ENCODE measurements at places on chromosomes 6 and 20. TPM values are rescaled to one million over a fixed set of nuclear protein-coding genes. Genes with fewer than 3 reads are reported as not detected.
A peak's percentile ranks its signal among the peaks of the same experiment; 100 is the strongest.

HACE1 gene
- total RNA-seq: 20.9 TPM

THEMIS gene
- not detected for total RNA-seq

ZNF341 gene
- 0.52 TPM for total RNA-seq

TMEM244 gene
- not detected for total RNA-seq

POM121L2 gene
- not detected for total RNA-seq

OVOL2 gene
- 2.1 TPM for total RNA-seq

CPNE5 gene
- total RNA-seq: 0.17 TPM

APCDD1L gene
- 5.7 TPM for total RNA-seq

TRIM15 gene
- not detected for total RNA-seq

DNA sequence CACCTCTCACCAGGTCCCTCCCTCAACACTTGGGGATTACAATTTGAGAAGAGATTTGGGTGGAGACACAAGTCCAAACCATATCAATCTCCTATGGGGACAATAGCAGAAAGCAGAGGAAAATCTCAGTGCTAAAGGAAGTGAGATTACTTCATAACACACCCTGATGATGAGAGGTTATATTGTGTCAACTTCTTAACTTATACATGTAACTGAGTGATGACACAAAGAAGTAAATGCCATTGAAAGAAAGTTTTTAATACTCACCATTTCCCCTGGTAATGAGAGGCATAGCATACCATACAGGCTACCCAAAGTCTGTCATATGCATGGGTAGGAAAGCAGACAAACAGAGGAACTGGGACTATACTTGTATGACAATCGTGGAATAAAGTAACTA lies 137.2 kb downstream of the MMUT start:
- DNase-seq: no peak

- DNase-seq: no peak
Measured at GRCh38 chr20:53517146-53517545, 76.5 kb downstream of the ZNF217 start.

DNA sequence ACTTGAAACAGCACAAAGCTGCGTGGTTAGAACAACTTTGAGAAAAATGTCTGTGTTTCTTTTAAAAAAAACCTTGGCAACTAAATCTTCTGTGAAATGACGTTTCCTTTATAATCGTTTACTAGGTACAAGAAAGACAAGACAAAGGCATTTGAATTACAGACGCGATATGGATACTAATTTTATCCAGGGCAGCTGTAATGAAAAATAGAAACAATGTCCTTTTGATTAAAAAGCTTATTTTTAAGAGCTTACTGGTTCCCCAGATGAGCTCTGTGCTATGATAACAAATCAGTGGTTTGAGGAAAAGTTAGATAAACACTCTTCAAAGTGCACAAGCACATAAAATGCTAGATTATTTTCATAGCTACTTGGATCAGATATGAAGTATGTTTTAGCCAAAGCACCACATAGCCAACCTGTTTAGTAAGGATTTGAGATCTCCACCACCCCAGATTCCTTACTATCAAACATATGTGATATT lies 1.6 kb upstream of the SYNCRIP start:
- no peak for DNase-seq

GRCh38 chr6:144909753-144910285 lies 624.7 kb downstream of the UTRN start:
- peak; percentile 21 for DNase-seq

DNA sequence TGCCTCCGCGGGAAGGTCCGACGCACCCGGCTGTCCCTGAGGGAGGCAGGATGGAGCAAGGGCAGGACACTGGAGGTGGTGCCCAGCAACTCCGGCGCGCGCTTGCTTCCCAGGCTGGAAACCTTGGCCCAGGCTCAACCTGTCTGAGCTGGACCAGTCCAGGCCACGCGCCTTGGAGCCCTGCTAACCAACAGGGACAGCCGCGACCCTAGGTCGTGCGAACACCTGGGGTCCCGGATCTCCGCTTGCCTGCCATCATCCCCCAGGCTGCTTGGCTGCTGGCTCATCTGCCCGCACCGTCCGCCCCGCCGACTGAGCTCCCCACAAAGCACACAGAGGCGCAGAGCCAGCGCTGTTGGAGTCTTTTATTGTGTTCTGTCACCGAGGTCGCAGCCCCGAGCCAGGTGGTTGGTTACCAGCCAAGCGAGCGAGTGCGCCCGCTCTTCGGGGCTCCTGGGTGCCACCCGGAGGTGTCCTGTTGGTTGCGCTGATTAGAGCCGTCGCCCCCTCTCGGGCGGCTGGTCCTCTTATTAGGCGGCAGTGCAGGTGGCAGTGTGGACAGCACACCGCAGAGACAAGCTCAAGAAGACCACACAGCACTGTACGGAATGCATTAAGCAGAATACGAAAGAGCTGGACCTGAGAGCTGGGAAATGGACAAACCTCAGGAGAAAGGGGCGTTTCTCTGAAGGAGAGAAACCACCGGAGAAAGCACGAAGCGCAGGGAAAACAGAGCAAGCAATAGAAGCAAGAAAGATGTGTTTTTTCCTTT lies 3.8 kb downstream of the COL12A1 start:
- no peak for DNase-seq

DNA sequence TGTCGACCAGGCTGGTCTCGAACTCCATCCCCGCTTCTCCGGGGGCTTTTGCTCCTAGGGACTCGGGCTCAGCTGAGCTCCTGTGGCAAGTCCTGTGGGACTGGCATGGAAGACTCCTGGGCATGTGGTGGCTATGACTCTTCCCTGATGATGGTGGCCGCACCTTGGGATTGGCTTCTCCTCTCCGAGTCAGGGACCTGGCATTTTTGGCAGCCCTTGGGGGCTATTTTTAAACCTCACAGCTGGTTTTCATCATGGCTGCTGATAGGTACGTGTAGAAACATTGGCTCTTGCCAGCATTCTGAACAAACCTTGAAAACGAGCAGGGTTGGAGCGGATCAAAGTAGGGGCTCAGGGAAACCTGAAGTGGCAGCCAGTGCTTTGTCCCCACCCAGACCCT lies 54.1 kb downstream of the RBM38 start:
- no peak for DNase-seq

- DNase-seq: no peak
Measured at GRCh38 chr6:13397359-13398068, 69.2 kb upstream of the TBC1D7 start.

DNA sequence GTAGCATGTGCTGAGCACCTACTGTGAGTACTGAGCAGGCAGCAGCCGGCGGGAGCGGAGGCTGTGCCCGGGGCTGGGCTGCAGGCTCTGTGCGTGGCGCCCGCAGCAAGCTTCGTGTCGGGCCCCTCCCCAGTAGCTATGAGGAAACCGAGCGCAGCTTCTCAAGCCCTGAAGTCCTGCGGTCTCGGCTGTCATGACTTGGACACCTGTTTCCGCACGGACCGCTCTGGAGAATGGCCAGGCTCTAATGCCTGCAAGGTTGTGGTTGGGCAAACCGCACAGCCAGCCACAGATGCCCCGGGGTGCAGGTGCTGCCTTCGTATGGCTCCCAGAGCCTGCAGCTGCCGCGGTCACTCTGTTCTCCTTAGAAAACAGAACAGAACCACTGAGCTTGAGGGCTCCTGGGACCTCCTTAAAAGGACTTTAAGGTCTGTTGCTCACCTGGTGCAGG lies 33.7 kb downstream of the PYGB start:
- DNase-seq: no peak

DNA sequence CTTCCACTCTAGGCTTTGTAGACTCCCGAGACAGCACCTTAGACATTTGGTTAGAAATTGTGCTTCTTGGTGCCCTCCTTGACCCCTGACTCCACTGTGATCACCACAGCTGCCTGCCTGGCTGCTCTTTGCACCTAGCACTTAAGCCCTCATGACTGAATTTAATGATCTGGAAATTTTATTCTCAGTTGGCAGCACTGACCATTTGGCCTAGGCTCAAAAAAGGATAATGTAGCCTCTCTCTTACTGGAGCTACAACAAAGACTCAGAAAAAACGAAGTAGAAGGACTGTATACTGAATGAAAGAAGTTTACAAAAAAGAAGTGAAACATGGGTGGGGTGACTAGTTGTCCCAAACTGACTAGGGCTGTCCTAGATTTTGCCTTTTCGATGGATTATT lies 11.3 kb upstream of the ABRACL start:
- DNase-seq: peak; percentile 88

DNA sequence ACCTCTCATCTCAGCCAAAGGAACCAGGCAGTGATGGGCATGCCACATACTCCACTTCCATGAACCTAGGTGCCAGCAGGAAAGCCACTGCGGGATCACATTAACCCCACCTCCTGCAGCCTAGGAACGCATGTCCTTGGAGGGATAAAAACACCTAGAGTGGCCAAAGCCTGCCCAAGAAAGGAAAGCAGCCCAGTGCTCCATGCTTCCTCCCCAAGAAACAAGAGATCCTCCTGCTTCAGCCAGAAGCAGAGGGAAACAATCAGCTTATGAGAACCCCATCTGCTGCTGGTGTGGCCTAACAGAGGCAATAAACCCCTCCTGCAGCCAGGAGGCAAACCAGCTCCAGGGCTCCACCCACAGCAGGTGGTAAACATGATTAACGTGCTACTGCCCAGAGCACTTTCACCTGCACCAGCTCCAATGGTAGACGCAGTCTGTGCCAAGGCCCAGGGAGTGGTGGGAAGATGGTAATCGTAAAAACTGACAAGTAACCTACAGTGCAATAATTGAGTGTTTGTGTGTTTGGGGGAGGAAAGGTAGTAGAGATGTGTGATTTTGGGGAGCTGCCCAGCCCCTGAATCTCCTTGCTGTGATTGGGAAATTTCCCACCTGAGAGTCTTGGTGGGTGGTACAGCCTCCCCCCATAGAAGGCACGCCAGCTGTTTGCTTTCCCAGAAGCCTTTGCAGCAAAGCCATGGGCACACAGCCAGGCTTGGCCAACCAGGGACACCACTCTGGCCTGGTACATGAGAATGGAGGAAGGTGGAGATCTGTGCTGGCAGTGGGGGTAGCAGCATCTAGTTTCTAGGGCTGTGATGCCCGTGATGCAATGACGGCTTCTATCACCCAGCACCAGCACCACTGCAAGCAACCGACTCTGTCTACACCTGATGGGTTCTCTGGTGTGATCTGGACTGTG lies 50.6 kb upstream of the TBC1D7 start:
- no peak for DNase-seq

DNA sequence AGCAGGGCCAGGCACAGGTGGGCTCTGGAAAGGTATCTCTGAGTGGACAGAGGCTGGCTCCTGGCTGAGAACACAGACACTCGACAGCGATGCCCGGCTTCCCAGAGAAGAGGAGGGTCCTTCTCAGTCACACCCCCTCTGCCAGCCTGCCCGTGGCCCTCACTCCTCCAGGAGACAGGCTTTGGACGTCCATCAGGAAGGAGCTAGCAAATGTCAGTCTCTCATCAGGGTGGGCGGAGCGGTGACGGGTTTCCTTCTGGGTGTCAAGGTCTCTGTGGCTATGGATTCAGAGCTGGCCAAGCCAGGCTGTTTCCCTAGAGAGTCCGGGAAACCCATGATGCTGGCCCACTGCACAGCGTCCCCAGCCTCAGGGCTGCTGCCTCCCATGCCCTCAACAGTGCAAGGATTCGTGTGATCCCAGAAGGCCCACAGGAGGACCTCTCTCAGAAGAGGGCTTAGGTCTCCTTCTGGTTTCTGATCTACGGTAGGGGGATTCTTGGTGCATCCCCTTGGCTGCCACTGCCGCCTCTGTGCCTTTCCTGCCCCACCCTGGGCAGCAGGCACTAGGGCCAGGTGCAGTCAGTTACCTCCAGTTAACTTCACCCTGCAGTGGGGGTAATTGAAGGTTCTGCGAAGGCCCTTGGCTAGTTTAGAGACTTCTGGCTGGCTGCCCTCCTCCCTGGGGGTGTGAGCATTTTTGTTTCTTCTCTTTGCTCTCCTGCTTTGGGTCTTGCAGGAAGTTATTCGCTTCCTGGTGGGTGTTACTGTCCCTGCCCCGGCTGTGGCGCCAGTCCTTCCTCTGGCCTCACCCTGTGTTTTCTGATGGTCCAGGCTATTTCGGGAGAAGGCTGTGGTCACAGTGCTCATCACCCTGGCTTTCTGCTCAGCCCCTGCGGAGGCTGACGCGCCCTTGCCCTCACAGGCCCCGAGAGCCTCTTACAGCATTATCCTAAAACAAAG lies 80.2 kb downstream of the CDH4 start:
- no peak for DNase-seq

DNA sequence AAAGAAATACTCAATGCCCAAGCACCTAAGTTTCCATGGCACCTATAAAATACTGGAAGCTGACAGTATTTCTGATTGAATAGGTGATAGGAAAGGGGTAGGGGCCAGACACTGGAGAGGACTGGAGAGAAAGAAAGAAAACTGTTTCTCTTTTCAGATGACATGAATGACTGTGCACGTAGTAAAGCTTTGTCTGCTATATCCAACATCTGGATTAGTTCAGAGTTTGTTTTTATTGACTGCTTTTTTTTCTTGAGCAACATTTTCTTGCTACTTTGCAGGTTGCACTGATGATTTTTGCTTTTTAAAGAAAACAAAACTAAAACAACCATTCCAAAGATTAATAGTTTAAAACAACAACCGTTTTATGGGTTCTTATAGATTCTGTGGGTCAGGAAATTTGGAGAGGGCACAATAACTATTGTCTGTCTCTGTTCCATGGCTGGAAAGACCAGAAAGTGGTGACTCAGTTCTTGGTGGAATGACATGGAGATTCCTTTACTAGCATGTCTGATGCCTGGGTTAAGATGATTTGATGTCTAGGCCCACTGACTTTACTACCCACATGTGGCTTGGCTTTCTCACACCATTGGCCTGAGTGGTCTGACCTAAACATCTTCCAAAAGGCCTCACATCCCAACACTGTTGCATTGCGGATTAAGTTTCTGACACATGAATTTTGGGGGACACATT lies 12.2 kb upstream of the LRP11 start:
- no peak for DNase-seq

- no peak for DNase-seq
Measured at GRCh38 chr6:55782275-55782674, 93.1 kb downstream of the BMP5 start.

DNA sequence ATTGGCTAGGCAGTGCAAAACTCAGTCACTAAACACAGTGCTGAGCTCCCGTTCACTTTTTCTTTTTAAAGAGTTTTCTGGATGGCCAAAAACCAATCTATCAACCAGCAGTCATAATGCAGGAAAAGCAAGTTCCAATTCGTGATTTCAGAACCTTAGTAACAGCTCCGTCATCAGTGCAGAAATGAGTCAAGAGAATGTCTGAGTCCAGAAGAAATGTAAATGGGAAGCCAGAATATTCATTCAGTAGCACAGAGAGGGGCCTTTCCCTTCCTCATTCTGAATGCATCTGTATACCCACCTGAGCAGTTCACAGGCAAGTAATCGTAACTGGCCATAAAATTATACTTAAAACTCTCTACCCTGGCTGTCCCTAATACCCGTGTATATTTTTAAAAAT lies 20.4 kb downstream of the HUS1B start:
- DNase-seq: no peak

DNA sequence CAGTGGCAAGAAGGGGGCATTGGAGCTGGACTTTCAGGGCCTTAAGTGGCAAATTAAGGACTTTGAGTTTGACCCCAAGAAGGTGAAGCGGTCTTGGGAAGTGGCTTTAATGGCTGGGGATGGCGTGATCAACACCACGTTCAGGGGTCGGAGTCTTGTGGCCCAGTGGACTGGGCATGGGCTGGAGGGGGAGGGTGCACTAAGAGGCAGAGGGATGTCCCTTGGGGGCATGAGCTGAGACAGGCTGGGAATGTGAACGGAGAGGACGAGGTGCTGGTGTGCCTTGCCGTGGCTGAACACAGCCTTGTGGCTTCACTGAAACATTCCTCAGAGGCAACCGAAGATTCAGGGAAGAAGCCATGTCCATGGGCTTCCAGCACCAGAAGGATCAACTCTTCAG lies 227.0 kb downstream of the SYNDIG1 start:
- DNase-seq: no peak

GRCh38 chr6:1066449-1067090 lies 245.3 kb upstream of the FOXQ1 start:
- no peak for DNase-seq

- DNase-seq: no peak
Measured at GRCh38 chr6:52511572-52512151, 65.2 kb downstream of the TRAM2 start.

All from renal cortical epithelial cell (primary cell).